ENCODE measurements at places on chromosomes 3 and 15.

DNA sequence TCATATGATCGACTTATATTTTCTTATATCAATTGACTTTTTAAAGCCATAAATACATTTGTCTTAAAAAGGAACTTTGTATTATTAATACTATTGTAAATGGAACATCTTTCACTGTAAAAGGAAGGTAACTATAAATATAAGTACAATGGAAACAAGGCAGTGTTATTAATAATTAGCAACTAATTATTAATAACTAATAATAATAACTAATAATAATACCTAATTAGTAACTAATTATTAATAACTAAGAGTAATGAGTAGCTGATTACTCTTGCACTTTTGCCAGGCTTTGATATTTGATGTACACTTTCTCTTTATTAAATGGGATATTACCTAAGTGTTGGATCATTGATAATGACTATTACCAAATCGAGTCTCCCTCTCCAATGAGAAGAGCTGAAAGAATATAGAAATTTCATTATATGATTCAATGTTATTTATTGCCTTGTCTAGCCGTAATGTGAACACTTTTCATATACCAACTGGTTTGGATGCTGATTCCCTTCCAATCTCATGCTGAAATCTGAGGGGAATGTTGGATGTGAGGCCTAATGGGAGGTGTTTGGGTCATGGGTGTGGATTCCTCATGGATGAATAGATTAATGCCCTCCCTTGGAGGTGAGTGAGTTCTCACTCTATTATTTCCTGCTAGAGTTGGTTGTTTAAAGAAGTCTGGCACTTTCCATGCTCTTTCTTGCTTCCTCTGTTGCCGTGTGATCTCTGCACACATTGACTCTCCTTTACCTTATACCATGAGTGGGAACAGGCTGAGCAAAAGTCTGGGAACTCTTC, 202.1 kb upstream of the ZBTB20 start:
- no peak for DNase-seq

DNA sequence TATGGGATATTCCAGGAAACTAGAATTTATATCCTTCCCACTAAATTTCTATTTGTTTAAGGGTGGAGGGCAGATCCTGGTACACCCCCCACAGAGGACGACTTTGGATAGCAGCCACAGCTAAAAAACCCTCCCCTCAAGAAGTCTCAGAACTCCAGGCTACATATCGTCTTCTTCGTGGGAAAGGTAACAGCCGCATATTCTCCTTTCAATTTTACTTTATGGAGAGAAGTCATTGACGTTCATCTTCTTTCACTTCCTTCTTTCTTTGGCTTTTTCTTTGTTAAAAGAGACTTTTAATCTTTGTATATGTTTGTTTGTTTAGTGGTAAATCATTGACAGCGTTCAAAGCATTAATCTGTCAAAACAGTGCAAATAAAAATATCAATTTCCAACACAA, 36.3 kb downstream of the TRIP4 start:
- no peak for DNase-seq

DNA sequence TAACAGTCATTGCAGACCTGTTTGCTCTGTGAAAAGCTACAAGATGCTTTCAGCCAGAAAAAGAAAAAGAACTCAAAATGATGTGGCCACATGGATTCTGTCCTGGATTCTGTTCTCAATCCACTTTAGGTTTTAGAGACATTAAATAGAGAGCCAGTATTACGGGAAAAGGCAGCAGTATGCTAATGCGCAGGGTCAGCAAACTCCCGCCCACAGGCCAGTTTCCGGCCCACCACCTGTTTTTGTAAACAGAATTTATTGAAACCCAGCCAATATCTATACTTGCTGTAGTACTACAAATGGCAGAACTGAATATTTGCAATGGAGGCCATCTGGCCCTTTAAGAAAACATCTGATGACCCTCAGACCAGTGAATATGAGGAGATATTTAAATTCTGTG, 416.1 kb downstream of the ERC2 start:
- DNase-seq = no peak

DNA sequence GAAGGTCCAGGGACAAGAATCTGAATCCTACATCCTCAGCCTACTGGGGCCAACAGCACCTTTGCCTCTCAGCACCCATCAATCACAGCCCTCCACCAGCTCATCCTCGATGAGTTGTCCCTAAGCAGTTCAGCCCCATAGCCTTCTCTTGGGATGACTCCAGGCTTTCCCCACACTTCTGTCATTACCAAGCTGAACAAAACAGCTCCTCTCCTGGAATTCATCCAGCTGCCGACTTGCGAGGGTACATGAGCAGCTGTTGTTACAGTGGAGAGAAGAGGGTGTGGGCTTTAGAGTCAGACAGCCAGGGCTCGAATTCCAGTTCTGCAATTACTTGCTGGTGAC, 69.0 kb upstream of the THBS1 start:
- peak; percentile 24 for DNase-seq

DNA sequence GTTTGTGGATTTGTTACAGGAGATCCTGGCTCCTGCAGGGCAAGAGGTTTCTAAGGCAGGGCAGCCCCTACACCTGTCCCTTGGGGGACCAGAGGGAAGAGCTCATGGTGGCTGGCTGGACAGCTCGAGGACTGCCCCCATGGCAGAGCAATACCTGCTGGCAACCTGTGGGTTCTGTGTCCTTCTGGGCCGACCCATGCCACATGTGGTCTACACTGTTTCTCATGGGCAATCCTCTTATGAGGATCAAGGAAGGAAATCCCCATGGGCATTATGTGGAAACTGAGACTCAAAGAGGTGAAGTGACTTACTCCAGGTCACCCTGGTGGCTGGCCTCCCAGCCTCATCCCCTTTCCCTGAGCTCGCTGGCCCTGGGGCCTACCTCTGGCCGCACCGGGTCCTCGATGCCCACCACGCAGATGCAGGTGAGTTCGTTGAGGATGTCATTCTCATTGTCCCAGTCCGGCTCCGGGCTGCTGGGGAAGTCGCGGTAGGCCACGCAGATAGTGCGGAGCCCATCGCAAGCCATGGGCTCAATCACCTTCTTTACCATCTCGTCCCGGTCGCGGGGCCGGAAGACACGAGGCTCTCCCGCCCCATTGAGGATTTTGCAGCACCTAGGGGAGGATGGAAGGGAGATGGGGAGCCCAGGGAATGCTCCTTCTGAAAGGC, 37.5 kb upstream of the SEC13 start:
- DNase-seq = no peak

DNA sequence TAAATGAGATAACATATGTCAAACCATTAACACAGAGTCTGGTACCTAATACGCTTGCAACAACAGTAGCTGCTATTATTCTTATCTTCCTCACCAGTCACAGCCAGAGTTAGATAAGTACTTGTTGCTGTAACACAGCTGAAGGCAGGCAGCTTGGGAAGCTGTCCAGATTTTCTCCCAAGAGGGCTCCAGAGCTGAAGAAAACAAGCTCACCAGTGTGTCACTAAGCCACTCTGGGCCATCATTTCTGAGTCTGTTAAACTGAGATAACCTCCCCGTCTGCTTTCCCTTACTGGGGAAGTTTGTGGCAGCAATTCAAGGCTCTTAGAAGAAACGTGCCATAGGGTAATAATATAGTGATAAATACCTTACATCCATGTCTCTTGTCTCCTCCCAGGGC, 226.3 kb downstream of the TAFA4 start:
- DNase-seq = no peak

DNA sequence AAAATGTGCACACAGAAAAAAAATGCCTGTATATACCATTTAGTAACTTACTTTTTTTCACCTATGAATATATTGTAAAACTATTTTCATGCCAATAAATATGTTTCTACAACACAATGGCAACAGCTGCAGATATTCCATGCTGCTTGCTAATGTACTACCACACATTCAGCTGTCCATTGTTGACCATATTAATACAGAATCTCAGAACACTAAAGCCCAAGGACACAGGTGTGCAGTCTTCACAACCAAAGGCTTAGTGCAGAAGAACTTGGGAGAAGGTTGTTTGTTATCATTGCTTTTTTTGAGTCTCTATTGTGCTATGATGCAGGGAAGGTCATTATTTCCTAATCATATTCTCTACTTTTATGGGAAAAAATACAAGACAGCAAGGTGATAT, 79.6 kb downstream of the DIPK2A start:
- no peak for DNase-seq

- DNase-seq = no peak
Measured at GRCh38 chr3:21152555-21152954, 598.5 kb downstream of the ZNF385D start.

DNA sequence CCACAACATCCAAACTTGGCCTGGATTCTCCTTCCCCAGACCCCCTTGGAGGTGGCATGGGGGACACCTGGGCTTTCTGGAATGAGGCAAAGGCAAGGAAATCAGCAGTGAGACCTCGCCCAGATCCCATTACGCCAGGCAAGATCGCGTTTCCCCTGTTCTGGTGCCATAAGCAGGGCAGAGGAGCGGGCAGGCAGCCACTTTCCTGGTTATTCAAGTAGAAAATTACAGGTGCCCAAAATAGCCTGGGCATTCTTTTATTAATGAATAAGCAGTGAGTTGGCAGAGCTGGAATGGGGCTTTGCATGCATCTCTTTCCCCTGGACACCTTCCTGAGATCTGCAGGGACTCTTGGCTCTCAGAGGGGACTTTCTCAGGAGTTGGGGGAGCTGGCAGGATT, 31.5 kb upstream of the FAM107A start:
- DNase-seq = no peak

DNA sequence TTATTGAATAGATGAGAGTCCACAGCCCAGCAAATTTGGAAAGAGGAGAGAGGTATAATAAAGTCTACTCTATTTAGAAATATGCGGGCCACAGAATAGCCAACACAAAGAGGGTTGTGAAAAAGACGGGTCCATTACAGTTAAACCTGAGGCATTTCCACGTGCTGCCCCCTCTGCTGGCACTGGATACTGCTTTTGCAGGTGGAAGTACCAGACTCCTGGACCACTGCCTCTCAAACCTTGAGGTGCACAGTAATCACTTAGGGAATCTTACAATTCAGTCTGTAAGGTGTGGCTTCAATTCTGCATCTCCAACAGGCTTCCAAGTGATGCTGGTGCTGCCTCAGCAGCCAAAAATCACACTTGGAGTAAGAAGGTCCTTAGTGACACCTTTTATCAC, 3.0 kb upstream of the TFDP2 start:
- DNase-seq = no peak

DNA sequence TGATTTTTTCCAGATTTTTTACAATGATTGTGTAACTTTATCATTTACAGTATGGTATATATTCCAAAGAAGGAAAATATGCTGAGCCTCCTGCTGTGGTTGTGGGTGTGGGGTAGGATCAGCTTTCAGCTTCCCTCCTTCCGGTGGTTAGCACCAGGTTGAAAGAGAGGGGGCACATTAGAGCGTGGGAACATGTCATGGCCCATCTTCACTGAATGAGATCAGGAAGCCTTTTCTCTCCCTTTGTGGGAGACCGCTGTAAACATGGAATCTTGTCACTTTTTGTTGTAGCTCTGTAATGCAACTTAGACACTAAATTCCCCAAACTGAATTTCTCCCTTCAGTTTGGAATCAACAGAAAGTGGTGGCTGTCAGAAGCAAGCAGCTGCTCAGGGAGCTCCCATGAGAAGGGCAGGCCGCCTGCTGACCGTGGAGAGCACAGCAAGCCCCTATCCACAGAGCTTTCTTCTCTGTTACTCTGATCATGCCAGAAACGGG, 86.7 kb upstream of the LIMD1 start:
- peak; percentile 50 for DNase-seq

GRCh38 chr3:49656541-49657112, 17.5 kb upstream of the APEH start:
- DNase-seq = no peak

GRCh38 chr3:150061288-150062024, 90.8 kb upstream of the PFN2 start:
- no peak for DNase-seq

DNA sequence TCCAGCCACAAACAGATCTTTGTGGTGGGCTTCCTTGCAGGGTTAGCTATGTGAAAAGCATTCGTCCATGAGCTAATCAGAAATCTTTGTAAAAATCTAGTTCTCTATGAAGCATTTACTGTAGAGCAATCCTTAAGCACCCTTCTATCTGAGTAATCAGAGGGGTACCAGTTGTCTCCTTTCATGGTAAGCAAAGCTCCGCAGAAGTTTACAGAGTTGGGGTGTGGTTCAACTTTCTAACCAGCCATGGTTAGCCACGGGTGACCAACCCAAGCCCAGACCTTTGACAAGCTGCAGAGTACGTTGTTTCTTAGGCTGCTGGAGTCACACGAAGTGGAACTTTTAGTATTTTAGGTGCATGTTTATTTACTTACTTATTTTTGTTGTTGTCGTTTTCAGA, 77.4 kb downstream of the FLNB start:
- no peak for DNase-seq

GRCh38 chr3:81197386-81197785, 564.1 kb downstream of the GBE1 start:
- DNase-seq = no peak

DNA sequence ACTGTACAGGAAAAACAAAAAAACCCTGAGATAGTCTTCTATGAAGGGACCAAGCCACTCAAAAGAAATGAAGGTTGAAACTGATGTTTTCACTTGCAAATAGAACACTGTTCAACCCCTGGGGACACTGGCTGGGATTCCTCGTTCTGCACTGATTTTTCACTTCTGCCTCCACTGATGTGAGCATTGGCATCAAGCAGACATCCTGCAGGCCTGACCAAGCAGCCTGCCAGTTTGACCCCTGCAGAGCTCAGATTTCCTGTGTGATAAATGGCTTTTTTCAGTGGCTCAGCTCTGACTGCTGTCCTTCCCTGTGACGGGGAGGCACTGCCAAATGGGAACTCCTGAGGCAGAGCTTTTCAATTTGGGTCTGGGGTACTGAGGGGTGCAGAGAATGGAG, 50.0 kb downstream of the RASGRP1 start:
- DNase-seq = no peak

DNA sequence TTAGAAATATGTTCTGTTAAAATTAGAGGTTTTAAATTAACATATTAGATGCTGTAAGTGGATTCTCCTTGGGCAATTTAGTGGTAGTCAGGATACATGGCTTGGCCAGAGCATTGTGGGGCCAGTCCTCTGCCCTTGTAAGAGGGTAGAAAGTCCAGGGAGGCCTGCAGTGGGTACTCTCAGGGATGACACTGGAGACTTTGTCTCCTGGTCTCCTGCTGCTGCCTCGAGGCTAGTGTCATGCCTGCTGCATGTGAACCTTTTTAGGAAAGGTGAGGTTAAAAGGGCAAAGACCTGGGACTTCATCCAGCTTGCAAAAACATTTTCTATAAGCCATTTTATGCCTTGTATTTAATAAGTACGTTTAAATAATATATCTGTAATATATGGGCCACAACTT, 96.8 kb upstream of the PROK2 start:
- no peak for DNase-seq

Measured in smooth muscle cell of the brain vasculature (primary cell).